ENCODE measurements at places on chromosomes 2 and 18. TPM values are rescaled to one million over a fixed set of nuclear protein-coding genes. Genes with fewer than 3 reads are reported as not detected.

DNA sequence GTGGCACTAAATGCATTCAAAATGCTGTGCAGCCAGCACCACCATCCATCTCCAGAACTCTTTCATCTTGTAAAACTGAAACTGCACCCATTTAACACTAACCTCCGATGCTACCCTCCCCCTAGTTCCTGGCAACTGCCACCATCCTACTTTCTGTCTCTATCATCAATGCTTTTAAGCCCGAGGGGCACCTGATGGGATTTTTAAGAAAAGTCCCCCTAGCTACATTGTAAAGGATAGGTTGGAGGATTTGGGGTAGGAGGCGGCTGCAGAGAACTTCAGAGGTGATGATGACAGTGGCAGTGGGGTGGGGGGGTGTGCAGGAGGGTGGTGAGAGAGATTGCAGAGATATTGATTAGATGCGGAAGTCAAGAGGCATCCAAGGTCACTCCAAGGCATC, 10.8 kb upstream of the YWHAQ start:
- DNase-seq: no peak

The KCTD1 gene
- polyA plus RNA-seq: 68.9 TPM

- DNase-seq: no peak
Observed at GRCh38 chr2:99450199-99450598, 39.6 kb downstream of the REV1 start.

The AGXT gene
- polyA plus RNA-seq: 0.12 TPM

The ZNF519 gene
- 22.9 TPM for polyA plus RNA-seq

The RNF138 gene
- polyA plus RNA-seq: 71.9 TPM

GRCh38 chr2:182068811-182069210, 83.2 kb downstream of the PPP1R1C start:
- no peak for DNase-seq

All from left kidney (tissue), 8 donors.